ENCODE measurements at places on chromosomes 1 and 21. TPM values are rescaled to one million over a fixed set of nuclear protein-coding genes. Genes with fewer than 3 reads are reported as not detected.

The NDC1 gene
- total RNA-seq: 18.2 TPM

The GBP4 gene
- total RNA-seq: not detected

The DIO1 gene
- total RNA-seq: not detected

The POFUT2 gene
- total RNA-seq: 27.7 TPM

The DMBX1 gene
- total RNA-seq: not detected

The TTC39A gene
- total RNA-seq: 0.40 TPM

The SPRR3 gene
- not detected for total RNA-seq

The DNAJC6 gene
- total RNA-seq: 6.6 TPM

The GPR52 gene
- 3.2 TPM for total RNA-seq

The UHMK1 gene
- 97.5 TPM for total RNA-seq

The CD1B gene
- not detected for total RNA-seq

The MNDA gene
- total RNA-seq: not detected

The PRELP gene
- total RNA-seq: not detected

The AGT gene
- total RNA-seq: not detected

The WDR4 gene
- total RNA-seq: 38.8 TPM

The SH3GLB1 gene
- total RNA-seq: 109 TPM

The F3 gene
- total RNA-seq: 1,840 TPM

The TFF3 gene
- not detected for total RNA-seq

The NGF gene
- total RNA-seq: 1.3 TPM

The ZSWIM5 gene
- total RNA-seq: 0.07 TPM

The OR2T2 gene
- not detected for total RNA-seq

The PLA2G5 gene
- total RNA-seq: not detected

The S100A13 gene
- total RNA-seq: 213 TPM

The PLA2G2F gene
- total RNA-seq: not detected
